Activated CD4-positive, alpha-beta T cell treated with anti-CD3 and anti-CD28 coated beads, Interleukin-2, amount 50 U/mL, for 48 hours (primary cell): ENCODE measurements at places on chromosomes 7 and 10.

DNA sequence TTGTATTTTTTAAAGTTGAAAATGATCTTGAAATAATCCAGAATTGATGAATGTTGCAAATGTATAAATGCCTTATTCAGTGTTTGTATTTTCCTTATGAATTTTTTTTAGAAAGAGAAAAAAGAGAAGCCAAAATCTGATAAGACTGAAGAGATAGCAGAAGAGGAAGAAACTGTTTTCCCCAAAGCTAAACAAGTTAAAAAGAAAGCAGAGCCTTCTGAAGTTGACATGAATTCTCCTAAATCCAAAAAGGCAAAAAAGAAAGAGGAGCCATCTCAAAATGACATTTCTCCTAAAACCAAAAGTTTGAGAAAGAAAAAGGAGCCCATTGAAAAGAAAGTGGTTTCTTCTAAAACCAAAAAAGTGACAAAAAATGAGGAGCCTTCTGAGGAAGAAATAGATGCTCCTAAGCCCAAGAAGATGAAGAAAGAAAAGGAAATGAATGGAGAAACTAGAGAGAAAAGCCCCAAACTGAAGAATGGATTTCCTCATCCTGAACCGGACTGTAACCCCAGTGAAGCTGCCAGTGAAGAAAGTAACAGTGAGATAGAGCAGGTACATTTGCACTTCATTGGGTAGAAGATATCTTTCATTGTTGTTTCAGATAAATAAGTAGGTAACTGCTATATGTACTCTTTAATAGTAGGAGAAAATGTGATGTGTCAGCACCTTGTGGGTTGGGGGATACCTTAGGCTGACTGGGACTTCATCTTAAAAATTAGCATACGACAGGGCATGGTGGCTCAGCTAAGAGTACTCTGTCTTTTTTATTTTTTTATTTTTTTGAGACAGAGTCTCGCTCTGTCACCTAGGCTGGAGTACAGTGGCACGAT lies 3.9 kb downstream of the DDX21 start:
- no peak for DNase-seq

- DNase-seq: no peak
These were observed 47.9 kb downstream of the TAF3 start for GRCh38 chr10:7866176-7866575.

GRCh38 chr7:43653466-43653865 lies 70.6 kb downstream of the STK17A start:
- DNase-seq: no peak

DNA sequence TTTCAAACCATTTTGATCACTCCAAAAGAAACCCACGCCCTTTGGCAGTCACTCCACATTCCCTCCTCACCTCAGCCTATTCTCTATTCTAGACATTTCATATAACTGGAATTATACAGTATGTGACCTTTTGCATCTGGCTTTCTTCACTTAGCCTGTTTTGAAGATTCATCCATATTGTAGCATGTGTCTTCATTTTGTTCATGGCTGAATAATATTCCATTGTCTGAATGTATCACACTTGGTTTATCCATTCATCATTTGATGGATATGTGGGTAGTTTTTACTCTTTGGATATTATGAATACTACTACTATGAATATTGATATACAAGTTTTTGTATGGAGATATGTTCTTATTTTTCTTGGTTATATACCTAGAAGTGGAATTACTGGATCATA lies 3.5 kb upstream of the OTUD1 start:
- DNase-seq: no peak

DNA sequence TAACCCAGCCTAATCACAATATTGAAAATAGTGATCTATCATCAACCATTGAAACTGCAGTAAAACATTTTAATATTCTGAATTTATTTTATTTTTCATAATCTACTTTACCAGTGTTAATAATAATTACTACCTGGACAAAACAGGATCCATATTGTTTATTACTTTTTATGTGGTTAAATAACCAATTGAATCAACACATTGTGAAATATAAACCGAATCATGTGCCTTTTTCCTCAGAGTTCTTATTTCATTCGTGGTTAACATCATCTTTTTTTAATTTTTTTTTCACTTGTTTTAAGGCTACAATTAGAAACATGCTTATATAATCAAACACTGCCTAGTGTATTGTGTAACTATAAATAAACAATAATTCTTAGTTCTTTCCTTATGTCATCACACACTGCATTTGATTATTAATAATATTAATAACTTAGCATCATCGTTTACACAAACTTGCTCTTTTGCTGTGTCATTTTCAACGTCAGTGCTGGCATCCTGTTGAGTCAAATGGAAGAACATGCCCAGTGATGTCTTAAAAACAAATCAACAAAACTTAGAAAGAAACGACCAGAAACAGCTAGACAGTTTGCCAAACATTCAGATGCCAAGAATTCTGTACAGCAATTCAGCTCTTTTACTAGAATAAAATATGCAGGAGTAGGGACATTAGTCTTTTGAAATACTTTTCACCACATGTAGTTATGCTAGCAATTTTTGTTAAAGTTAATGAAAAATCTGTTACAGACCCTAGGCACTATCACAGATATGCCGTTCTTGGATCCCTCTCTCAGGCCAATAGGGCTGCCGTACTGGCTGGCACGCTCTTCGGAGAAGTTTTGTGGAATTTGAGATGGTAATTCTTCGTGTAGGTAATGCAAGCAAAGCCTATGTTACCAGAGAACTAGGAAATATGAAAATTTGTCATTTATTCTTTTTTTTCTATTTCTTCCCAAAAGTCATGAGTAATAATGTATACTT lies 330.4 kb upstream of the SEMA3A start:
- no peak for DNase-seq

DNA sequence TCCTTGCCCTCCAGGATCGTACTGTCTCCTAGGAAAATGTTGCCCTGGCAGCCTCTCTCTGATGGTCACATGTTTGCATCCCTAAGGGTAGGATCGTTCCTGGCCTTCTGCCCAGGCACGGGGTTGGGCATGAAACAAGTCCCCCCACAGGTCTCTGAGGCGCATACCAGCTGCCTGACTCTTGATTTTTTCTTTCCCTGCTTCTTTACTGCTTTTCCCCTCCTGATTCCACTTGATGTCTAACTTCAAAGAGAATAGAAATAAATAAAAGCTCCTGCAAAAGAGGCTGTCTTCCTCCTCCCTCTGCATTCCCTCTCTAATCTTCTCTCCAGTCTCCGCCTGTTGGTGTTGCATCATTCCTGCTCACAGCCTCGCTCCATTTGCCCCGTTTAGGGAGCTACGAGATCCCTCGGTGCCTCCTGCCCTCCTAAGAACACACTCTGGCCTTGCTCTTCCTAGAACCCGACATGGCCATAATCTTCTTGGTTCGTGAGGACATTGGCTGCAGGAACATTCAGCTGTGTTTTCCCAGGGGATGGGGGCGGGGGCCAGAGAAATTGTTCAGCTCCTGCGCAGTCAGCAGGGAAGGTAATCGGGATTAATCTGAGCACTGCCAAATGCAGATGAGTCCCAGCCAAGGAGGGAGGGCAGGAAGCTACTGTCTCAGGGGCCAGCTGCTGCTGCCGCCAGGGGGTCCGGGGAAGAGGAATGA lies 26.0 kb downstream of the LEP start:
- DNase-seq: no peak

DNA sequence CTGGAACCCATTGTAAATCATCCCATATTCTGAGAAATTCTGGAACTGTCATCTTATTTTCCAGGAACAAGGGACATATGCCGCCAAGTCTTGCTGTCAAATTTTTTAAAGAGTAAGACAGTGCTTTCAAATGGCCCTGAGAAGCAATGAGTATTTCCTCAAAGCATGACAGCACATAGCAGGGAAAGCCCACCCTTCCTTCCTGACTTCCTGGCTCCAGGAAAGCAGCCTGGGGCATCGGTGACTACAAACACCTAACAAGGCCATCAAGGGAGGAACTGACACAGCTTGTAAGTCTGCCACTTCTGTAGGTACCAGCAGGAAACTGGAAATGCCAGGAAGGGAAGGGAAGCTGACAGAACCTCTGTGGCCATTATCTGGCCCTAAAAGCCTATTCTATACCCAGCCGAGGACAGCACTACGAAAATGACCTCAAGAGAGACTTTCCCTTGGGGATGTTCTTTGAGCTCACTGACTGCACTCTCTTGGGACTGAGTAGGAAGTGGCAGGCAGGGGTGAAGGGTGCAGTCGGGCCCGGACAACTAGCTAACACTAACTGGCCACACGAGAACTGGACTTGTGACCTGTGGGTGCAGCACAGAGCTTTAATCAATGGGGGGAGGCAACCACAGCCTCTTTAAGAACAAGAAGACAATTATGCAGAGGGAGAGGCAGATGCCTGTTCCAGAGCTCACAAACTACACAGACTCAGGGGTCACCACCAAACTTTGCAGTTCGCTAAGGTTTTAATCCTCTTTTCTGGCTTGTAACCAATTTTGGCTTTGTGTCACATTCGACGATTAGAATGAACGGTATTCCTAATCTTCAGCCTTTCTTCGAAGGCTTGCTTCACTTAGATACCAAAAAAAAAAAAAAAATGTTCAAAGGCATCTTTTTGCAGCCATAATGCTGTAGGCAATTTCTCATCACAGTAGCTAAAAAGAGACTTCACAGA lies 52.0 kb downstream of the GRB10 start:
- DNase-seq: no peak

DNA sequence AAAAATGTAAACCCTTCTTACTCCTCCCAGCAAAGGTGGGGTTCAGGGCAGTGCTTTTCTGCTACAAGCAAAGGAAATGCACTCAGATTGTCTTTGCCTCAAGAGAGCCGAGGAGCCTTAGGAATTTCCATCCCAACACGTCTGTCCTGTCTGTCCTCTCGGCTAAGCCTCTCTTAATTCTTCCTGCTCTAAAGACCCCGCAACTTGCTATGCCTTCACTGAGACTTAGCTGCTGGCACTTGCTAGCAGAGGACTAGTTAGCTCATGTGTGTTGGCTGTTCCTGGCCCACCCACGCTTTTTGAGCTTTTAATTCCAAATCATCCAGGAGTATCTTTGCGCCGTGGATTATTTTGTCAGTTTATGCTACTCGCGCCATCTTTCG lies 481 bp upstream of the NPM3 start:
- DNase-seq: no peak

DNA sequence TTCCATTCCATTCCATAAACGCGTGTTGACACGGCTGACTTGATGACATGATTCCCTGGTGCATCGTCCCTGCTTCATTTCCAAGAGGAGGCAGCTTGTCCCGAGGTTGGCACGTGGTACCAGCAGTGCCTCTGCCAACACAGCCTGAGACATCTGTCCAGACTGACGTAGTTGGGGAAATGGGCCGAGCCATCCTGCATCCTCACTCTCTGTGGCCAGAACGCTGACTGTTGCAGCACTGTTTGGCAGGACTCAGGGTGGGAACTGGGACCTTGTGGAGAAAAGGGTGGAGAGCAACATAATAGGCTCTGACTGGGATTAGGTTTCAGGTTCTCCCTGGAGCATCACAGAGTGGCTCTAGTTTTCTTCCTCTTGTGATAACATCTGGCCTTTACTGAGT lies 118.6 kb upstream of the BTBD16 start:
- DNase-seq: no peak

- DNase-seq: peak; percentile 59
These were observed 89.1 kb upstream of the SP4 start for GRCh38 chr7:21338728-21339164.

DNA sequence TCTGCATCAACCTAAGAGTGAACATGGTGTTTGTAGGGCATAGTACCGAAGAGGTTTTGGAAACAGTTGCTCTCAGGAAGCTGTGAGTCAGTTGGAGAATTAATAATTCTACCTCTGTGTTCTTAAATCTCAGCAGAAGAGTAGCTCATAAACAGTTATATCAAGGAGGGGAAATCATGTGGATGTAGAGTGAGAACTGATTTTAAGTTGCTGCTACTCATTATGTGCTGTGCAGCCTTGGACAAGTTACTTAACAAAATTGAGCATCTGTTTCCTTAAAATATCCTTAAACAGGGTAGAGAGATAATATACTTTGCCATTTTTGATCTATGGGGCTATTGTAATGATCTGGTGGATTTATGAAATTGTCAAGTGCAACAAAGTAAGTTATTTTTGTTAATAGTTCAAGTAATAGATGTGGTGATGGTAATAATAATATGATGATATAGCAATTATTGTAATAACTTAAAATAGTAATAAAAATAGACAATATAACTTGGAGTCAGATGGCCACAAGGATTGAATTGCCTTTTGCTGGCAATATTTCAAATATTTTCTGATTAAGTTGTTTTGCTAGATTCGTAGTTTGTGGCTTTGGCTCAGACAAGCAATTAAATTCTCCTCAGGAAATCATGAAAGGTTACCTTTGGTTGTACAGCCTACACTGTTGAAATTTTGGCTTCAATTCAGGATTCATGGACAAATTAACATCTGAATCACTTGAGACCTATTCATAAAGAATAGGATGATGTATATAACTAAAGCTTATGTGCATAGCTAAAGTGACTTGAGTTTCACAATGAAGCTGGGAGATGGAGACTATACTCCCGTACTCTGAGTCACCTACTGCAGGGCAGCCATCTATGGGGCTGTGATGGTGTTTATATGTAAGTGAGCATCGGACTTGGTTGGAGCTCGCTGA lies 228.5 kb downstream of the CDK14 start:
- no peak for DNase-seq

- no peak for DNase-seq
These were observed 239.5 kb upstream of the PLXNA4 start for GRCh38 chr7:132815696-132816311.

- DNase-seq: no peak
These were observed 781.0 kb upstream of the LRRN3 start for GRCh38 chr7:110309941-110310340.

- DNase-seq: no peak
These were observed 44.7 kb downstream of the GRK5 start for GRCh38 chr10:119252051-119252465.

- no peak for DNase-seq
These were observed 275.3 kb downstream of the NRG3 start for GRCh38 chr10:82150123-82150900.

GRCh38 chr7:27999829-28000228 lies 180.8 kb downstream of the JAZF1 start:
- DNase-seq: no peak

- DNase-seq: peak; percentile 49
These were observed 15.4 kb downstream of the GPNMB start for GRCh38 chr7:23261843-23262452.

GRCh38 chr10:30510184-30510931 lies 76.4 kb downstream of the MAP3K8 start:
- DNase-seq: peak; percentile 58

DNA sequence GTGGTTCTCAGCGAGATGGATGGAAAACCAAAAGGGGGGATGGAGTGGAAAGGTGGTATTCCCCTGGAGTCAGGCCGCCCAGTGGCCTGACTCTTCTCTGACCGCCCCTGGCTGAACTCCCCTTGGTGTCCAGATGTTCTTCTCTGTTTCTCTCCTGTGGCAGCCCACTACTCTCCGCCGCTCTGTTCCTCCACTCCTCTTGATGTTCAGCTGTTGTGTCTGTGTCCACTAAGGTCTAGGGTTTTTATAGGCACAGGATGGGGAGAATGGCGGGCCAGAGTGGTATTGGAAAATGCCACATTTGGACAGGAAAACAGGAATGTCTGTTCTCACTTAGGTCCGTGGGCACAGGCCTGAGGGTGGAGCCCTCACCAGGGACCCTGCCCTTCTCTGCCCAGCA lies 954.3 kb upstream of the MBL2 start:
- no peak for DNase-seq

GRCh38 chr10:101777619-101778145 lies 1.8 kb upstream of the FGF8 start:
- DNase-seq: no peak
